Substantia nigra (tissue), 51 donors: ENCODE measurements at places on chromosomes 3 and 15.

- DNase-seq, result no peak
Observed at GRCh38 chr3:48716508-48716981, 476 bp downstream of the IP6K2 start.

DNA sequence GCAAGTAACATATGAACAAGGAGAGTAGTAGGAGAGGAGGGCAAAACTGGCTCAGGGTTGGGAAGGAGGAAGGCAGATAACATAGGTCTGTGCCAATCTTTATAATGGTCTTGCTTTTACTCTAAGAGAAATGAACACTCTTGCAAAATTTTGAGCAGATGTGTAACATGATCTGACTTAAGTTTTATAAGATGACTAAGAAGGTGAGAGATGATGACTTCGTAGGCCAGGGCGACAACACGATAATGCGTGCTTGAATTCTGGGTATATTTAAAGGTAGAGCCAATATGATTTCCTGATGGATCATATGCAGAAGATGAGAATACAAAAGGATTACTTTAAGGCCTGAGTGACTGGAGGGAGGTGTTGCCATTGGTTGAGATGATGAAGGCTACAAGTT lies 265.4 kb upstream of the KCNMB2 start:
- DNase-seq, result no peak

GRCh38 chr3:161854232-161854771 lies 357.7 kb downstream of the OTOL1 start:
- no peak for DNase-seq

- no peak for DNase-seq
Observed at GRCh38 chr3:58459160-58459559, 25.5 kb upstream of the PDHB start.

GRCh38 chr3:89179355-89180001 lies 72.1 kb downstream of the EPHA3 start:
- no peak for DNase-seq

GRCh38 chr3:127107491-127108375 lies 85.2 kb upstream of the PRR23E start:
- DNase-seq, result no peak

DNA sequence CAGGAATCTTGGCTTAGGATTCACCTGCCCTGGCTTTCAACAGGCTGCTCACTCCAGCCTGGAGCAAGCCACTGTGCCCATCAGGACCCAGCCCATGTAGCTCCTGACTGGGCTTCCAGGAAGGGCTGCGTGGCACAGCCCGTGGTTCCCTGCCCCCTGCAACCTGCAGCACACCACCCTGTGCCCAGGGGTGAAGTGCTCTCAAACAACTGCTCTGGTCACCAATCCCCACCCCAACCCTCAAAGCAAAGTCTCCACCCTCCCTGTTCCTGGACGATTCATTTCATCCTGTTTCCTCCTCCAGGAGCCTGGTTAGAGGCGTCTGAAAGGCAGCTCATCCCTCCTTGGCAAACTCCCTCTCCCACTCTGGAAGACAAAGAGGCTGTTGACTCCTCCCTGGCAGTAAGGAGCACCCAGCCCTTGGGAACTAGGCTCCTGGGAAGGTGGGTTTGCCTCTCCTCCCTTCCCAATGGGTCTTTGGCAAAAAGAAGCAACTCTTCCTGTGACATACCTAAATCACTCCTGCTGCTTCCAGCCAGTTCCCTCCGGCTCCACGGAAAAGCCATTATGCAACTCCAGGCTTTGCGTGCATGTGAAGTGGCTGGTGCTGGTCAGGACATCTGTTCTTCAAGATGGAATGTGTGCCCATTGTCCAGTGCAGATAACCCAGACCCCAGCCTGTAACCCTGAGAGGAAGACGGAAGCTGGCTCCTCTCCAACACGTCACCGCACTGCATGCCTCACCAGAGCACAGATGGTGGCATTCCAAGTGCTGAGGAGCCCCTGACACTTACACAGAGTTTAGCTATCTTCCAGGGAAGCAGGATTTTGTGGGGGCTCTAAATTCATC lies 29.1 kb upstream of the VIPR1 start:
- DNase-seq, result no peak

GRCh38 chr3:98814817-98815420 lies 51.8 kb downstream of the ST3GAL6 start:
- no peak for DNase-seq

DNA sequence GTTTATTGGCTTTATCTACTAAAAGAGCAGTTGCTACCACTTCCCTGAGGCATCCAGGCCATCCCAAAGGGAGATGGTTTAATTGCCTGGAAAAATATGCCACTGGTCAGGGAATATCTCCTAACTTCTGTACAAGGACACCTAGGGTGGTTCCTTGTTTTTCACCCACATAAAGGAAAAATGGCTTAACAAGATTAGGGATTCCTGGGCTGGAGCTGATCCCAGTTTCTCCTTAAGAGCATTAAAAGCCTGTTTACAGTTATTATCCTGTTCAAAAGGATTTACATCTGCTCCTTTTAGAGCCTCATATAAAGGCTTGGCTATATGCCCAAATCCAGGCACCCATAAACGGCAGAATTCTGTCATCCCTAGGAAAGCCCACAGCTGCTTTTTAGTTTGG lies 70.2 kb upstream of the WNT7A start:
- no peak for DNase-seq

- no peak for DNase-seq
Observed at GRCh38 chr3:95476534-95476933, 1337.9 kb upstream of the EPHA6 start.
